Large intestine (tissue), 12 donors: ENCODE measurements at places on chromosomes 6 and 20.

GRCh38 chr6:30640481-30640880, 6.5 kb upstream of the C6orf136 start:
- no peak for DNase-seq

DNA sequence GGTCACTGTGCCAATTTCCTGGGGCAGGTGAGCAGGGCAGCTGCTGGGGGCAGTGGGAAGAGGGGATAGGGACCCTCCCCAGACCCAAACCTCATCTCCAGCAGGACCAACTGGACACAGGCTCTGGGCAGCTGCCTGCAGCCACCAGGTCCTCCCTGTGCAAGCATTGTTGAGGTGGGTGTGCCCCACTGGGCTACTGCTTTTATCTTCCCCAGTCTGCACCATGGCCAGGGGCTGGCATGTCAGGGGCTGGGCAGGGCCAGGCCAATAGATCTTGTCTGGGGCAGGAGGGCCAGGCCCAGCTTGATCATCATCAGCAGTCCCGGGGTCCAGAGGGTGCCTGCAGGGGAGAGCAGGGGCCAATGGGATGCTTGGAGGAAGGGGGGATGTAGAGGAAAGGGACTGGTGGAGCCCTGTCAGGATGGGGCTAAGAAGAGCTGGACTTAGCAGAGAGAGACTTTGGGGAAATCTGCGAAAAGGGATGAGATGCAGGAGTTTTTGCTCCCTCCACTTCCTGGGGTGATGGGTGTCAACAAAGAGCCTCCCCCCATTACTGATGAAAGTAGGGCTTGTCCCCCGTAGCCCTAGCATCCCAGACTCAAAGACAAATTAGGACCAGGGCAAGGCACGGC, 5.7 kb downstream of the EBF4 start:
- no peak for DNase-seq

DNA sequence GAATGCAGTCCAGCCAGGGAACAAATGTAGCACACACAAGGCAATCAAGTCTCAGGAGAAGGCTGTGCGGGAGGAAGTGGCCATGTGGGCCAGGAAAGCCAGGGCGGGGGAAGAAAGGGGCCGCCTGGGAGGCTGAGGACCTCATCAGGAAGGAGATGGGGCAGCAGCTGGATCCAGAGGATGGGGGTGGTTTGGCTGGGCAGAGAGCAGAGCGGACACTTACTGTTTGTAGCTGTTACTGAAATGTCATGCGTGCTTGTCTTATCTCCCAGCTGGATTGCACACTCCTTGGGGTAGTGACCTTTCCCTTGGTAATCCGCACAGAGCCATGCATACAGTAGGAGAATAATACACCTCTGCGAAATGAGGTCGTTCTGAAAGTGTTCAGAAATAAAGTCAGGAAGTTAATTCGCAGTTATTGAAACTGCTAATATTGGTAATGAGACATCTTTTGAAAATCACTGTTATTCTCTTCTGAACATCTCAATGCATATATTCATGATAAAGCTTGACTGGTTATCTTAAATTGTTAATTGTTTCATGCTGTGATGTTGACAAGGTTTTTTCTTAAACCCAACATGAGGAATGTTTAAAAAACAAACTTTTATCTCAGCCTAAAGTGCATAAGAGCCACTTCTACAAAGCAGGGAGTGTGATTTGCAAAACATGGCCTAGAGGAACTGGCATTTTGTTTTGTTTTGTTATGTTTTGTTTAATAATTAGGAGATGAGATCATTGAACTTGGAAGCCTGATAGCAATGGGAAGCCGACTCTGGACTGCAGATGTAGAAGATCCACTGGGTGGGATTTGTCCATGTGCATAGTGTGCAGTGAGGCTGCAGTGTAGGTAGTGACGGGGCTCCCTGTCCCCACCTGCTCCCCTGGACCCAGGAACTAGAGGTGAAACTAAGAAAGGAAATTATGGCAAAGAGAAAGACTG, 18.0 kb upstream of the MAP3K4 start:
- DNase-seq: peak; percentile 60

GRCh38 chr20:24948939-24949679, at the start of gene CST7:
CST7 (plus strand) TSS chr20:24949269; CDS start chr20:24949506, 237 bp downstream.
- no peak for DNase-seq

DNA sequence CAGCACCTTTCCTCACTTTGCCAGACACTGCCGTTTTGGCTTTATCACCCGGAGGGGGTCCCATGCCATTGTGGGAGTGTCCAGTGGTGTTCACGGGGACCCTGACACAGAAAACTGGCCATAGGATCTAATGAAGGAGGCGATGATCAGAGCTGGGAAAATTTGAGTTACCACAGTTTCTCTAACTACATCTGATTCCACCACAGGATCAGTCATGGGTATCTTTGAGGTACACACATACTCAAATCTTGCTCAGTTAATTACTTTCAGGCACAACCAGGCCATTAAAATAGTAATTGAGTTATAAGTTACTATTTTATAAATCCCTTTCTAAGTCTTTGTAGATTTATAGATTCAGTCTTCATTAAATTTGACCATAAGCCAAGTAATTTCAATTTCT, 215.1 kb downstream of the PRL start:
- no peak for DNase-seq

DNA sequence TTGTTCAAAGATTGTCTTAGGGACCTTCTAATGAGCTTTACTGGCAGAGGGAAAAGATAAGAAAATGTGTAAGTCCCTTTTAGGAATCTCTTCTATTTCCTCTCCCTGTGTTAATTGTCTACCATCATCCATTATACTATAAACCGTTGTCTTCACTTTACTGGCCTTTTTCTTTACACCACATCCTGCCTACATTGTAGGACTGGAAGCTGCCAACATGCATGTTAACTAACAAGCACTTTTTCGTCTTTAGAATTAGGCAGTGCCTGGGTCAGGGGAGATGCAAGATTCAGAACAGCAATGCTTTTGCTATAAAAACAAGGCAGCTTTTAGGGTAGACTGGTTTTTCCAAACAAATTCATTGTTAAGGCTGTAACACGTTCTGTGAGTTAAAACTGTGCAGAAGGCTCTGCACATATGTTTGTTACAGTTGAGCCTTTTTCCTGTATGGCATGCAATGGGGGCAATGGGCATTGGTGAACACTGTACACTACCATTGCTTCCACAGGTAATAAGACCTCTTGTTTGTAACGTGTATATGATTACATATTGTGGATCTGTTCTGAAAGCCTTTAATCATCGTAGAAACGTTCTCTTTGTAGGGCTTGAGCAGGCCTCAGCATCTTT, 10.9 kb upstream of the PKIG start:
- DNase-seq: no peak

DNA sequence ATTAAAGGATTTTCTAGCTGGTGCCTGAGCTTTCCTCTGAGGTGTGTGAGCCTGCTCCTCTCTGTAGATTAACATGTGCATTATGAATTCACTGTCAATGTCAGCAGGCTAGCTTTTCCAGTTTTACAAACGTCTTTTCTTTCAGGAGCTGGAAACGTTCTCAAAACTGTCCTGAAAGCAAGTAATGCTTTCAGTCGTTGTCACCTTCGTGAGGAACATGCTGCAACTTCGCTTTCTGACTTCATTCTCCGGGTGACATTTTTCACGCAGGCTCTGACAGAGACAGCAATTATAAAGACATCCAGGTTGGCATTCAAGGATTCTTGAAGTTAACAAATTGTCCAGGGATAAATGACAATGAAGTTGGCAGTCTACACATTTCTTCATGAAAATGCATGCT, 671.5 kb downstream of the DHX35 start:
- DNase-seq: no peak
